AG04449 (cell line): ENCODE measurements at places on chromosomes 6 and 20.

- no peak for DNase-seq
These were observed 18.4 kb upstream of the HLA-G start for GRCh38 chr6:29809249-29809648.

DNA sequence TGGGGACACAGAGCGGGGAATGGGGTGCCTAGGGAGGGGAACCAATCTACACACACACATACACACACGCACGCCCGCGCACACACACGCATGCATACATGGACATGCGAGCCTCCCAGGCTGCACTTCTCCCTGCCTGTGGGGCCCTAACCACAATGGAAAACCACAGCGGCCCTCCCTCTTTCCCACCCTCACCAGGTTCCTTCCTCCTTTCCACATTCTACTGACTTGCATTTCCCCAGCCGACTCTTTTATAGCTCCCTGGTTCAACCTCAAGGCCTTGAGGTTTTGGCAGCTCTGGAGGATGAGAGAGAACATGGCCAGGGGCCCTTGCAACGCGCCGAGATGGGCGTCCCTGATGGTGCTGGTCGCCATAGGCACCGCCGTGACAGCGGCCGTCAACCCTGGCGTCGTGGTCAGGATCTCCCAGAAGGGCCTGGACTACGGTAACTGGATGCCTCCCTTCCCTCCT is at the start of gene BPI:
Gene BPI (plus strand): TSS at position 249 of the 472 bp plus-strand sequence. CDS start 68 bp downstream, at position 317.
- DNase-seq, result no peak

DNA sequence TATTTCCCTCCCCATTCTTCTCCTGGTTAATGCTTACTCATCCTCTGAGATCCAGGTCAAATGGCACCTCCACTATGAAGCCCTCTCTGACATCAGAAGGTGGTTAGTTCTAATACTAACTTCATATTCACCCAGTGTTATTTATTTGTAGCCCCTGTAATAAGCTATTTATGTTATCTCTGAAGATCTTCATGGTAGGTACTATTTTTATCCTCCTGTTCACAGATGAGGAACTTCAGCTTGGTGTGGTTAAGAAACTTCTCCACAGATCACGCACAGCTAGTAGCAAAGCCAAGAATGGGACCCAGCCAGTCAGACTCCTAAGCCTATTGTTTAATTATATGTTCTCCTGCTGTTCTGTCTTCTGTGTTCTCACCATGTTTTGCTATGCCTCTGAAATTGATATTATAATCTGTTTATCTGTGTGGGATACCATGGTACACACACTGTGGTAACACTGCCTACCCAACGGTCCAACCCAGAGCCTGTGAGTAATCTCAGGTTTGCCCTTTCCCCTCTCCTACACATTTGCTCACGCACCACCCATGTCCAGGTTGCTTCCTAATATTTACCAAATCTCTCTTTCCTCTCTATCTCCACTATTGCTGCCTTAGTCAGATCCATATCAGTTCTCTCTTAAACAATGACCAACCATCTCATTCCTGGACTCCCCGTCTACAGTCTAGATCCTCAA is 98.4 kb downstream of the IPCEF1 start:
- no peak for DNase-seq

DNA sequence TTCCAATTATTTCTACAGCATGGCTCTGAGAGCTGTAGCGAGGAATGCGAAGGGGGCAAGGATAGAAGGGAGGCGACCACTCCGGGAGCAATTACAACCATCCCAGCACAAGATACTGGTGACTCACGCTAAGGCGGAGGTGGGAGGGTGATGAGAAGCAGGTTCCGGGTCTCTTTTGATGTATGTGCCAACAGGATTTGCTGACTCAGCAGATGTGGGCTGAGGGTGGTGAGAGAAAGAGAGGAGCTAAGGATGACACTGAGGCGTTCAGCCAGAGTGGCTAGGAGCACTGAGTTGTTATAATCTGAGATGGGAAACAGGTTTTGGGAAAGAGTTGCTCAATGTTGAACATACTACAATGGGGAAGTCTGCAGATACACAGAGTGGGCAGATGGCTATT is 9.3 kb upstream of the TXNDC5 start:
- no peak for DNase-seq

DNA sequence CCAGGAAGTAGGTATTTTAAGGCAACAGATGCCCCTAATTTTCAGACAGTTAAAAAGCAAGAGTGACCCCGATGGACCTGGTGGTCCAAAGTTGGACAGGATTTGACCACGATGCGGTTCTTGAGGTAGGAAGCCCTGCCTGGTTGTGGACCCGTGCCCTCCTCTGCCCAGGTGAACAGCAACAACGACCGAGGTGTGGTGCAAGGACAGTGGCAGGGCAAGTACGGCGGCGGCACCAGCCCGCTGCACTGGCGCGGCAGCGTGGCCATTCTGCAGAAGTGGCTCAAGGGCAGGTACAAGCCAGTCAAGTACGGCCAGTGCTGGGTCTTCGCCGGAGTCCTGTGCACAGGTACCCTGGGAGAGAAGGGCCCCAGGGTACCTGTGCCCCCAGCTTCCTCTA is 18.7 kb downstream of the TGM6 start:
- no peak for DNase-seq

DNA sequence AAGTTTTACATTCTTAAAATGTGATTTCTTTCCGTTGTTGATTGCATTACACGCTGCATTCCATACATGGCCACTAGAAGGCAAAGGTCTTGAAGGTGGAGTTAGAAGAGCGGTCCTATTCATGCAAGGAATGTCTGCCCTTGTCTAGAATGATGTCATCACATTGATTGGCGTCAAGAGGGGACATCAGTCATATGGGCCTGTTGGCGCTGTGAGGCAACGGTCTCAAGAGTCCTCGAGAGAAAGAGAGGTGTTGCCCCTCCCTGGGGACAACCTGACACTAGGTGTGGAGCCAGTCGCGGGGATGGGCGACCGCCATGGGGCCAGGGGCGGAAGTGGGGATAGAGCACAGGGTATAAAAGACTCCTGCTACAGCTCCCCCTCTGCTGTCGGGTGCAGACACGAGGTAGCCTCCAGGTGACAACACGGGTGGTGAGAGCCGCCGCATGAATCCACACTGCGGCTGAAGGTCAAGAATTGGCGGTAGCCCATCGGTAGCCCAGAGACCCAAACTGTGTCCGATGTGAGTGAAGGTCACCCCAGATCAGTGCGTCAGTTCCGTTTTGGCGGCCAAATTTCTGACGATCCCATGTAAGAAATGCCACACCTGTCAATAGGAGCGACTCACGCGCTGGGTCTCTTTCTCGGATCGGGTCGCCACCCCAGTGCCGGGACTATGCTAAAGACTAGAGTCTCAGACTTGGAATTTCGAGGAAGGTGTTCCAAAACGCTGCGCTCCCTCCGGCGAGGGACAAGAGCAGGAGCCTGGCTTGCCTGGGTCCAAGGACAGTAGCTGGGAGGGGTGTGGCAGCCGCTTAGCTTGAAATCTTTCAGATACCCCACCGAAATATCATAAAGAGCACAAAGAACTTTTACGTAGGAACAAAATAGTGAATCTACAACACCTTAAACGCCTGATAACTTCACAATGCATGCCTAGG is 93.2 kb upstream of the ZNF184 start:
- DNase-seq, result no peak

DNA sequence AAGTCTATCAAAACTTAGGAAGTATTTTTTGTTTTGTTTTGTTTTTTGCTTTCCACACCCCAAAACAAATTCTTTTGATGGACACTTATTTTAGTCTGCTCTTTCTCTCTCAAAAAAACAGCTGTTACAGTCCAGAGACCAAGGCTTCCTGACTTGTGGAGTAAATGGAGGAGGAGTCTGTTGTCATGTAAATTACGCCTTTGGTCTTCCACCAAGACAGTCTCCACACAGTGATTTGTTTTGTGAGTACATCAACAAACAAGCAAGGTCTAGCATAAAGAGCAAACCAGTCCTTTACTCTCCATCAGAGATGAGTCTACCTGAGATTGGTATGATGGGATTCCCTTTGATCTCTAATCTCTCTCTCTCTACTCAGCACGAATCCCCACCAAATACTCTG is 588.0 kb upstream of the ARID1B start:
- DNase-seq, result no peak

DNA sequence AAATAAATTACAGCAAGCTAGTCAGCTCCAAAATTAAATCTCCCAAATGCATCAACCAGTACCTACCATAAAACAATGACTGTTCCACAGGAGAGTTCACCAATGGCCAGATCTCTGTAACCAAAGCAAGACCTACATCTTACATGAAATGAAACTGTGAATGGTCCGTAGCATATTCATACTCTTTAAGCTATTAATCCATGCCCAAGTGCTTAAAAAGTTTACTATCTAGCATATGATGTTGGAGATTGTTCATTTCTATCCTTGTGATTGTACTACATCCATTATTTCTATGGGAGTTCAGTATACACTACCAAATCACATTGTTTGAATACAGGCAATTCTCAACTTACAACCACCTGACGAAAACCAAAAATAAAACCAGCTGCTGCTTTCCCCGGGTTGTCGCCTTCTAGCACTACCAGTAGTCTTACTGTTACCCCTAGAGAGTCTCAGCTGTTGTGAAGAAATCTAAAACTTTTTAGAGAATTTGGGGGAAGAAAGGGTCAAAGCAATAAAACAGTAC is 38.0 kb downstream of the HIVEP2 start:
- DNase-seq, result no peak

DNA sequence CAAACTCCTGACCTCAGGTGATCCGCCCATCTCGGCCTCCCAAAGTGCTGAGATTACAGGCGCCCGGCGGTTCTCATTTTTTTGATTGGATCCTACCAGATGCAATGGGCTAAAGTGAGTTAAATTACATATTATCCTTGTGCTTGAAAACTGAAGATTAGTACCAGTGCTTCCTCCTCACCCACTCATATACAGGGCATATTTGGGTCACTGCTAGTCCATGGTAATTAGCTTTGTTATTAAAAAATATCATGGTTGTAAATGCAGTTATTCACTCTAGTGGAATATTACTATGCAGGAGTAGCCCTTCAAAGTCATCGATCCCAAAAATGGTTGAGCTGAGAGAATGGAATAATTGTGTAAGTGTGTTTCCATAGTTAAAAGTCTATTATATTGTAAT is 26.5 kb downstream of the ZNF292 start:
- no peak for DNase-seq

GRCh38 chr6:43734294-43734665 is 35.7 kb upstream of the VEGFA start:
- DNase-seq, result no peak

DNA sequence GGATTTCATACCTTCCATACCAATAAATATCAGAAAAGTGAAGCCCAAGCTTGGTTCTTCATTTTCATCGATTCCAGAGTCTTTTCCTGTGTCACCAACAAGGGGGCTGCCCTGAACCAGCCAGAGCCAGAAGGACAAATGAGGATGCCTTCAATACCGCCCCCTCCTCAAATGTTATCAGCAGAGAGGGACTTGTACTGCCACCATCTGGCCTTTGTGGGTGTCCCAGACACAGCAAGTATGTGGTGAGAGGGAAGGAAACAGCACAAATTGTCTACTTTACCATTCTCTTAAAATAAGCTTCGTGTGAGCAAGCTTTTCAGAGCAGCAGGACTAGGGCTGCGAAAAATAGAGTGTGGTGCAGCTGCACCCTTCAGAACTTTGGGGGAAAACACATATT is 165.3 kb downstream of the SOBP start:
- DNase-seq, result no peak

DNA sequence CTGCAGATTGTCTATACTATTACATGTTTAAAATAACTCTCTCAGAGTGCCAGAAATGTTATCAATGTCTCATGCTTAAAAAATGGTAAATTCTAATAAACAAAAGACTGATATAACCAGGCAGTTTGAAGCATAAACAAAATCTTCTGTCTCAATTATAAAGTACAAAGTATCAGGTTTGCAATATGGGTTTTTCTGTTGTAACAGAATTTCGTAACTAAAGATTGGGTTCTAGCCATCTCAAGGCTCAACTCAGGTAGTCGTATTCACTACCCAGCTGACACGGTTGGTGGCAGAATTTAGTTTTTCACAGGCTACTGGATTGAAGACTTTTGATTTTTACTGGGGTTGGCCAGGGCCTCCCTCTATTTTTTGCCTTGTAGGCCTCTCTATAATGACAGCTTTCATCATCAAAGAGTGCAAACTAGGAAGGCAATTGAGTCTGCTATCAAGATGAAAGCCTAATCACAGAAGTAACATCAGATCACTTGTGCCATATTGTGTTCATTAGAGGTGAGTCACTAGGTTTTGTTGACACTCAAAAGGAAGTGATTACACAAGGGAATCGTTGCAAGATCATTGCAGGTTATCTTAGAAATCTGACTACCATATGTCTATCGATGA is 3.6 kb downstream of the CYP39A1 start:
- DNase-seq, result no peak

- DNase-seq, result no peak
These were observed 106.8 kb upstream of the NUP153 start for GRCh38 chr6:17813542-17813941.

DNA sequence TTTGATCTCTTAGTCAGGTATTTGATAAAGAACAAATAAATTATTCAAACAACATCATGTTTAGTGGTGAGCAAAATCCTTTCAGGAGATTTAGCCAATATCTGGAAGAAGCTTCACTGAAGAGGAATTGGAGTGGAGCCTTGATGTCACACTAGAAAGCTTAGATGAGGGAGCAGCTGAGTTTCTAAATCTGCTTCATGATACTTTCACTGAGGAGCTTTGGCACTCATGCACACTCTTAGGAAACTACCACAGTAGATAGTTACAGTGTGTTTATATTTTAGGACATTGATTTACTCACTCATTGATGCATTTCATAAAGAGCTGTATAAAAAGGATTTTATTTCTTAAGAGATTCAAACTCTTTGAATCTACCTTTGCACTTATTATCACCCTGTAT is 366.2 kb upstream of the BTBD3 start:
- DNase-seq, result no peak

- DNase-seq, result no peak
These were observed 225.9 kb downstream of the PTPRT start for GRCh38 chr20:42963796-42964195.

DNA sequence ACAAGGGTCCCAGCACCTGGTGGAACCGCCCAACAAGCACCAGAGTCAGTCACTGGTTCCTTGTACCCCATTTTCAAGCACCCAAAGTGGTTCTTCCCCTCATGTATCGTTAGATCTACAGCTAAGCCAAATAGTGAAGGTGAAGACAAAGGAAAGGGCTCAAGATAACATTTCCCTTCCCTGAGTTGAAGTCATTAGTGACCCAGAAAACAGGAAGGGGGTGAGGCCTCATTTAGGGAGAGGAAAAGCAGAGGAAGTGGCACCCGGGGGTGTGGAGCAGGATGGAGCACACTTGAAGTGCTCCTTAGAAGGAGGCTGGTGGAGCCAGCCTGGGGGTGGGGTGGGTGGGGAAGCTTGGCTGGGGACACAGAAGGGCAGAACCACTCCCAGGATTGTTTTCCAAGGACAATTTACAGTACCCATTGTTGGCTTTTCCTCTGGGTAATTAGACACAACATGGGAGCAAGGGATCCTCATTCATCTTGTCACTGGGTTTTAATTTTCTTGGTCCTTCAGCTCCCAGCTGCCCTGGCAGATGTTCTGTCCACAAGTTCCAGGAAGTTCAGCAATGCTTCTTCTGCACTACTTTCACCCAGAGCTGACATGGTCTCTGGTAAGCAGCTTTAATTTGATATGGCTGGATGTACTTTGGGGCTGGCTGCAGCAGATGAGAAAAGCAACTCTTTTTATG is 73.3 kb upstream of the CD93 start:
- no peak for DNase-seq

GRCh38 chr20:36642136-36642535 is 3.9 kb downstream of the SLA2 start:
- DNase-seq, result no peak
